ENCODE measurements at places on chromosomes 7 and 10. TPM values are rescaled to one million over a fixed set of nuclear protein-coding genes. Genes with fewer than 3 reads are reported as not detected.

ITGB1 gene
- 53.5 TPM for total RNA-seq

SPDYE5 gene
- total RNA-seq, result not detected

KLF14 gene
- total RNA-seq, result not detected

EVX1 gene
- 0.11 TPM for total RNA-seq

ADIRF gene
- not detected for total RNA-seq

DNA sequence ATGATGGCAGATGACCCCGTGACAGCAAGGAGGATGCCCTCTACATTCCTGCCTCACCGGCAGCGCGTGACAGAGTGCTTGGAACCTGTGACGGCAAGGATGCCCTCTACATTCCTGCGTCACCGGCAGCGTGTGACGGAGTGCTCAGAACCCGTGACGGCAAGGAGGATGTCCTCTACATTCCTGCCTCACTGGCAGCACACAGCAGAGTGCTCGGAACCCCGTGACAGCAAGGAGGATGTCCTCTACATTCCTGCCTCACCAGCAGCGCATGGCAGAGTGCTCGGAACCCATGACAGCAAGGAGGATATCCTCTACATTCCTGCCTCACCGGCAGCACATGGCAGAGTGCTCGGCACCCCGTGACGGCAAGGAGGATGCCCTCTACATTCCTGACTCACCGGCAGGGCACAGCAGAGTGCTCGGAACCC is 231.0 kb downstream of the DIP2C start:
- no peaks in the 10 kb centered on the region for H3K4me1 ChIP-seq
- H3K36me3 ChIP-seq, result no peaks in the 10 kb centered on the region
- H3K27me3 ChIP-seq, result no peaks in the 10 kb centered on the region
- DNase-seq, result no peak

DNA sequence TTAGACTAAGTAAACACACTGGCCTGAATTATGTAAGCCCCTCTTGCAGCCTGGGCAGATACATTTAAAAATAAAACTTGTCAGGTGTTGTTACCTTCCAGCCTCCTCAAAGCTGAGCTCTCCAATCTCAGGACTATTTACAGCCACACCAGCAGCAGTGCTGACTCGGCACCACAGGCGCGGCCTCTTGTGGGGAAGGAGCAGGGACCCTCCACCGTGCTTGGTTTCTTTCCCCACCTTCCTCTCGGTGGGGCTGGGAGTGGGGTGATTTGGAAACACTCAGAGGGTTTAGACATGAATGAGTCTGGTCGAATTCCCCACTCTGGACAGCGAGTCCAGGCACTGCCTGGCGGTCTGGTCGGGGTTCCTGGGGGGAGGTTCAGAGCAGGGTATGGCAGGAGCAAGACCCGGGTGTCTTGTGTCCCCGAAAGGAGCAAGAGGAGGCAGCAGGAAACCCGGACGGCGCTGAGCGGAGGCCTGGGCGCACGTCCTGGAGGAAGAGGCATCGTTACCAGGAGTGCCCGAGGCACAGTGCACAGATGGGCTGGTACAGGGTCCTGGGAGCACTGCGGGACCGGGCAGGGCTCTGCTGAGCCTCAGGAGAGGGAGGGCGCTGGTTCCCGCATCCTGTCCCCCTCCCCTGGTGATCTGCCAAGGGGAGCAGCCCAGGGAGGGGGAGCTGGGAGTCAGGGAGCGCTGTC is 29.2 kb upstream of the CFAP46 start:
- no peak for DNase-seq
- H3K27ac ChIP-seq, result no peak overlapping the region
- H3K36me3 ChIP-seq, result no peaks in the 10 kb centered on the region

DNA sequence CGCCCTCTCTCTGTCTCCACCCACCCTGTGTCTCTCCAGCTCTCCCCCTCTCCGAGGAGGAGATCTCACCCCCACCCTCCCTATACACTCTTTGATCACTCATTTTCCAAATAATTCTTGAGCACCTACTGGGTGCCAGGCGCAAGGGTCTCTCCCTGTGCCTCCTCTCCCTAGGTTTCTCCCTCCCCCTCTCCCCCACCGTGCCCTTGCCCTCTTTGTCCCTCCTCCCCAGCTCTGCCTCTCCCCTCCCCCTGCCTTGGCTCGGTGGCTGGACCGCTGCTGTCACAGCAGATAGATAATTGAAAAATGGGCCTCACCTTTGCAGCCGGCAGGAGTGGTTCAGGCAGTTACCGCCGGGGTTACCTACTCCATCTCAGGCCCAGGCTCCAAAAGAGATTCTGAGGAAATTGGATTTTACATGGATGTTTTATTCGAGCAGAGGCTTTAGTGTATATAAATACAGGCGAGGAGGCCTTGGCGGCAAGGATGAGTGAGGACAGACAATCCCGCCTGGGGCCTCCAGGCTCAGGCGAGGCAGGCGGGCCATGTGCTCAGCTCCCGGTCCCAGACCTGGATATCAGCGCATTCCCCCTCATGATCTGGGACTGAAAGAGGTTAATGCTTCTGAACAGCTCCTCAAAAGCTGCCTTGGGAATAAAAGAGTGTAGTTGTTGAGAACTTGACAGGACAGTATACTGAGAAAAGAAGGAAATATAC is 60.8 kb upstream of the BTRC start:
- no peak overlapping the region for H3K27ac ChIP-seq
- no peak for DNase-seq
- H3K4me3 ChIP-seq, result no peak overlapping the region

- H3K4me3 ChIP-seq, result no peak overlapping the region
- no peaks in the 10 kb centered on the region for H3K36me3 ChIP-seq
- no peaks in the 10 kb centered on the region for H3K4me1 ChIP-seq
- no peak overlapping the region for H3K27ac ChIP-seq
Measured at GRCh38 chr10:81600185-81600584, 274.8 kb upstream of the NRG3 start.

DNA sequence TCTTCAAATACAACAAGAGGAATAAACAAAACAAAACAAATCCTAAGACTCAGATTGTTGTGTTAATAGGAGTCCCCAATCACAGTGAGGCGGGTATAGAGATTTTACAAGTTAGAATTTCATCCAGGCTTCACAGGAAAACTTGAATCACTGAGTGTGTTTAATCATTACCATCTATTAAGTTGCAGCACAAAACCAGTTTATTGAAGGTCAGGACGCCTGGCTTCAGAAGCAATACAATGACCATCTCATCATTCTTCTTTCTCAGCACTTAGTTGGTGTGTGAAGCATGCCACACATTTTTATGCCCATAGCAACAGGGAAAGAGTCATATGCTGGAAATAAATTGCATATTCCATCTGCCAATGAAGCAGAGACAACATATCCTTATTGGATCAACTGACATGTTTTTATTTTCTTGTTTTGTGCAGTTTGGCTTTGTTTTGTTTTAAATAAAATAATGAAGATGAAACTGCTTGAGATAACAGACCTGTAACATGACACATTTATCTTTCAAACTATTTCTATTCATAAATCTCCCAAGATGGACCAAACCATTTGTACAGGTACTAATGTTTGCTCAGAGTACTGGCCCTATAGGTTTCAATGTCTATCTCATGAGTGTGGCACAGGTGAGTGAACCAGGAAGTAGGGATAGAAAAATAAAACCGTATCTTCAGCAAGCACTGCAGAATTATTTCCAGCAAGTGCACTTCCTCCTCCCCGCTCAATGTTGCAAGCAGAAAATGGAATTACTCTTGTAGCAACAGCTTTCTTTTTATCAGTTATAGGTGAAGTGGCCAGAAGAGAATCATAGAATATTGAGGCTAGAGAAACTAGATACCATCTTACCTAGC is 40.4 kb downstream of the TAC1 start:
- H3K27ac ChIP-seq, result no peak overlapping the region
- H3K4me1 ChIP-seq, result no peaks in the 10 kb centered on the region
- H3K27me3 ChIP-seq, result no peaks in the 10 kb centered on the region
- DNase-seq, result no peak
- H3K36me3 ChIP-seq, result no peaks in the 10 kb centered on the region
